ENCODE measurements at places on chromosomes 5 and 9.
A peak's percentile ranks its signal among the peaks of the same experiment; 100 is the strongest.

DNA sequence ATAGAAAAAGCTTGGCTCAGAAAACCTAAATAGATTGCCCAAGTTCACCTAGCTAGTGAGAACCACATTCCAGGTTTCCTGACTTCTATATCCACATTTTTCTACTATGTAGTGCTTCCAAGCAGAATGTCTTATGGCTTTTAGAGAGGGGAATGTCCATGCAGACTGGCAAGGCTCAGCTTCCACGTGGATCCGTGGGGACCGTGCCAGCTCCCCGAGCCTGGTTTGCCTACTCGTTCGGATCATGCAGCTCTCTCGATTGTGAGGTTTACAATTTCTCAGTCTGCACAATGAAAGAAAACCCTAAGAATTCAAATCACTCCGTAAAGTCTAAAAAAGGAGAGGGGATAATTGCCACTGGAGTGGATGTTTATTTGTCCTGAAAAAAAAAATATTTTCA is 256.5 kb upstream of the NR4A3 start:
- no peak for DNase-seq

- no peak for DNase-seq
Observed at GRCh38 chr5:58122157-58122556, 337.7 kb downstream of the PLK2 start.

GRCh38 chr5:172768573-172769341 is 2.2 kb downstream of the DUSP1 start:
- peak; percentile 71 for DNase-seq

- no peak for DNase-seq
Observed at GRCh38 chr5:53073348-53073747, 36.2 kb downstream of the MOCS2 start.

- no peak for DNase-seq
Observed at GRCh38 chr5:177382423-177383029, 1.7 kb upstream of the SLC34A1 start.

- no peak for DNase-seq
Observed at GRCh38 chr5:44935262-44935661, 126.5 kb downstream of the MRPS30 start.

- no peak for DNase-seq
Observed at GRCh38 chr5:93886917-93887361, 145.5 kb upstream of the POU5F2 start.

- no peak for DNase-seq
Observed at GRCh38 chr5:96455789-96456188, 22.7 kb upstream of the PCSK1 start.

DNA sequence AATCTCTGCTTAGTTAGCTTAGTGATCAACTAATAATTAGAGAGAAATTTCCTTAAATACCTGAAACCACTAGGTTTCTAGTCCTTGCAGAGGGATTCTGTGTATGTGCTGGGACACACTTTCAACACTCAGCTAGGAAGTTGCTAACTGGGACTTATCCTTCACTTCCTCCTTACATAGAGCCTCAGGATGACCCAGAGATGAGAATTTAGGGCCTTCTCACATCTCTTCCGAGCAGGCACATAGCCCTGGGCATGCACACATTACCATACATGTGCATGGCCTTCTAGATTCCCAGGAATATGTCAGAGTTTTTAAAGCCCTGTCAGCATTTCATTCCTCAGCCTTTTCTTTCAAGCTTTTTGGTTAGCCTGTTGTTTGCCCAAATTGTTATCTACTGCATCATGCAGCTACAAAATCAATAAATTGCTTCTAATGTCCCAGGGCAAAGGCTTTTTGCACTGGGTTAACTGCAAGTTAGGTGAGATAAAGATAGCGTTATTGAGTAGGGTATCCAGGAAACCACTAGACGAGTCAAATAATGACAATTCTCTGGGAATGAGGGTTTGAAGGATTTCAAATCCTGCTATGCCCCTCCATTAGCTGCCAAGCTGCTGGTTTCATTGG is 22.0 kb upstream of the CDK20 start:
- DNase-seq = no peak

DNA sequence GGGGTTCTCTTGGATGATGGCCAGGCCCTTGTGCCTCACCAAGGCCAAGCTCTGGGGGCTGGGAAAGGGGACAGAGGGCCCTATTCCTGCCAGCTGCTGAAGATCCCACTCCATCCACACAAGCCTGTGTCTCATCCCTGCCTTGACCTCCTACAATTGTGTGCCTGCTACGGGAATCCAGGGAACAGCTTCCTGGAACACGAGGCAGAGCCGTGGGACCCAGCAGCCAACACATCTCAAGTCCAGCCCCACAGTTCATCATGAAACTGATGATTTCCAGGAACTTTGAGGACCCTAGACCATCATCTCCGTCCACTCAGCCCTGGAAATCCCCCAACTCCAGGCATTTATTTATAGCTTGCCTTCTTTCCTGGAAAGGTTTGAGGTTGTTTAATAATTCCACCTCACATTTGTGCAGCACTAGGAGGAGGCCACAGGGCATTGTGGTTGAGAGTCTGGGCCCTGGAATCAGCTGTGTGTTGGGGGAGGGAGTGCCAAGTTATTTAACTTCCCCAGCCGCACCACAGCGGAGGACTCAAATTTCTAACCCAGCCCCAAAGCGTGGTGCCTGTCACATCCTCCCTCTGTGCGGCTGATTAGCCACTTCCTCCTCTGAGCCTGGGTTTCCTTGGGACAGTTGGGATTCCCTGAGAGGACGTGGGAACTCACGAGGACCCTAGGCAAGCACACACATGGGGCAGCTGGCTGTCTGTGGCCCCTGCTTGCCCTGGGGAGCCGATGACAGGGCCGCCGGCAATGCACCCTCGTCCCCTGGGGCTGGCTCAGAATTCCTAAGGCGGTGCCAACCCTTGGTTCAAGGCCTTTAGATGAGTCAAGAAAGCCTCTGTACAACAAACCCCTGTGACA is 58.2 kb upstream of the GGTA1 start:
- no peak for DNase-seq

DNA sequence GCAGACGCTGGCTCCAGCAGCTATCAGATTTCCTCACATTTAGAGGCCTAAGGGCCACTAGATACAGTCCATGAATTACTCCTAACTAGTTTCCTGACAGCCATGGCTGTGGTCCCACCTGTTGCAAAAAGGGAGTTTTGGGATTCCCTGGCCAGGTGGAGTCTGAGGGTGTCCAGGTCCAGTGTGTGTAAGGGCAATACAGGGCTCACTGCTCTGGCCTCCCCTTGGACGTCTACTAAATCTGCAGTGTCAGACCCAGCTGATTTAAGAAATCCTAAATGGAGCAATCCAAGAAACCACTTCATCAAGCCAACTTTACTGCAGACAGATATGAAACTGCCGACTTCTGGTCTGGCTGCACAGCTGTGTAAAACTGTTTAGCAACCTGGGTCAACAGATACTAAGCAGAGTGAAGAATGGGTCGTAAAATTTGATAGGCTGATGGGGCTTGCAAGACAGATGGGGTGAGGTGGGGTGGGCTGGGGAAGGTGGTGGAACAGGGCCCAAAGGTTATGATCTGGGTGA is 116.4 kb downstream of the GADD45G start:
- DNase-seq = no peak

DNA sequence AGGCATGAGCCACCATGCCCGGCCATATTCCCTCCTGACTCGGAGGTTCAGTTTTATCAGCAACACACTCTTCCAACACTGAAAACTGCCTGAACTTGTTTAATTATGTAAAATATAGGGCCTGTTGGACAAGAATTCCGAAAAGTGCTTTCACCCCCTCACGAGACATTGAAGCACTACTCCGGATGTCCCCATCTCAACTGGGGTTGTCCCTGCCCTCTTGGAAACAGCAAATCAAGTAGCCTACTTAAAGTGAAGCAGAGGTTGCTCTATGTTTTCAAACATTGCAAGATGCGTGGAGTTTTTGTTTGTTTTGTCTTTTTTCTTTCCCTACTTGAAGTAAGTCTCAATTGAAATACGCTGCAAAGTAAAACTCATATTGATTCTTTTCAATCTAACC is 7.6 kb downstream of the PTGER4 start:
- DNase-seq = peak; percentile 70

GRCh38 chr5:72439192-72439591 is 68.0 kb downstream of the ZNF366 start:
- DNase-seq = no peak

DNA sequence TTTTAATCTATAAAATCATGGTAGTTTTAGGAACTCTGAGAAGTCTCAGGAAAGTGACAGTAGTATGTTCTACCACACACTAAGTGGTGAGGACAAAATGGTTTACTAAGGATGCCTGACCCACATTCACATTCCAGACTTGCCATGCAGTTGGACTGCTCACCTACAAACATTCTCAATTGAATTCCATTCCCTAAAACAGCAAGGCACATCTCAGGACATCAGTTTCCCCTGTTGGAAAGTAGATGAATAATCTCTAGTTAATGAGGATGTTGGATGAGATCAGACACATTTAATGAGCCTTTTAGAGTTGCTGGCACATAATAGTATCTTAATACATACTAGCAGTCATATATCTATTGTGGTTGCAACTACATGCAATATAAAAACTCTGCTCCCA is 76.6 kb downstream of the ZNF618 start:
- no peak for DNase-seq

DNA sequence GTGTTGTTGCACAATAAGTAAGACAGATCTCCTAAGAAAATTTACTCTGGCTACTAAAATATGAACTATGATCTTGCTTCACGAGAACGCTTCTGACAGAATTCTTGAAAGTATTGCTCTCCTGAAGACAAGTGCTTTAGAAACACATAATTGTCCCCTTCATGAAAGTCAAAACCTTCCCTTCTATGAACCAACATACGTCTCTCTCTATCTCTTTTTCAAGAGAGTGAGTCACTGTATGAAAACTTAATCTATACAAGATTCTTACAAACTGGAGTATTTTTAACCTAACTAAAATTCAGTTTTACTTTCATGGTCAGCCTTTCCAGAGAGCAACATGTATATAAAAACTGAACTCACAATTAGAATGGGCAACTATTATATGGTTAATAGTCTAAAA is 688.0 kb upstream of the CTNND2 start:
- DNase-seq = no peak

DNA sequence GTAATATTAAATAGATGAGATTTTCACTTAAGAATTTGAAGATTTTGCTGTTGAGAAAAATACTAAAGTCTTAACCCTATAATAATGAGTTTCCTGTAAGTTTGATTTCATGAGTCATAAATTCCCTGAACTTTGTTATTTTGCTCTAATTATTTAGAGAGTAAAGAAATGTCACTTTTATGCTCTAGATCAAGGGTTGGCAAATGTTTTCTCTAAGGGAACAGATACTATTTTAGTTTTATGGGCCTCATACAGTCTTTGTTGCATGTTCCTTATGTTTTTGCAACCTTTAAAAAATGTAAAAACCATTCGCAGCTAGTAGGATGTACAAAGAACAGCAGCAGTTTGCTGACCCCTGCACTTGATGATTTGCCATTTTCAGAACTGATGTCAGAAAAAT is 480 bp upstream of the TXNDC8 start:
- DNase-seq = no peak

GRCh38 chr5:73198833-73199592 is 26.0 kb downstream of the TMEM174 start:
- DNase-seq = no peak

DNA sequence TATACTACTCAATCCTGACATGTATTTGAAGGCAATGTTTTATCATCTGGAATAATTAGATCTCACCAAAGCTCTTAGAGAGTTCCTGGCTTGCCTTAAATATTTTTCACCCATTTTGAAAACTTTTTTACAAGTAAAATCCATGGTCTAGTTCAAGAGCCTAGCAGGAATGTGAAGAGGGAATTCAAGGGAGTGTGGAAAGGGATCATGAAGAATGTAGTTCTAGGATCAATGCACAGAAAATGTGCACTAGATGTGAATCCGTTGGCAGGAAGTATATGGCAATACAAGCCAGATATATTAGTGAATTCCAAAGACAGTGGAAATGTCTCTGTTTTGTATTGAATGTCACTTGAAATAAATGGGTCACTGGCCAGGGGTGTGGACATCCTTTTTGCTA is 167.9 kb upstream of the MOCS2 start:
- DNase-seq = no peak

DNA sequence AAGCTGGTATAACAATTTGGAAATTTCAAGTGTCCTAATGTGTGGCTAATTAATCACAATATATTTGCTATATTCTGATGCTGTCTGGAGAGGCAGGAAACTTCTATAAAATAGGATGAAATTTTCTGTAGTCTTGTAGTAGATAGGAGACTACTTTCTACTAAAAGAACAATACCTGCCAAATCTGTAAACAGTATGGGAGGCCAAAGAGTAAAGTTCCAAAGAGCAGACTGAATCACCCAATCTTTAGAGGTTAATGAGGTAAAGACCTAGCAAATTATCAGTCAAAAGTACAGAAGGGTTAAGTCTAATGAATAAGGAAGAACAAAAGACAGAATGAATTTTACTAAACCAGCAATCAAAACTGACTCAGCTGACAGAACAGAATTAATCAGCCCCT is 52.4 kb upstream of the RGS7BP start:
- no peak for DNase-seq

- DNase-seq = no peak
Observed at GRCh38 chr5:143870362-143870761, 58.4 kb downstream of the HMHB1 start.

GRCh38 chr9:127540664-127541041 is 71.4 kb upstream of the STXBP1 start:
- DNase-seq = no peak

- DNase-seq = peak; percentile 75
Observed at GRCh38 chr9:125558453-125559092, 148.4 kb downstream of the MAPKAP1 start.

DNA sequence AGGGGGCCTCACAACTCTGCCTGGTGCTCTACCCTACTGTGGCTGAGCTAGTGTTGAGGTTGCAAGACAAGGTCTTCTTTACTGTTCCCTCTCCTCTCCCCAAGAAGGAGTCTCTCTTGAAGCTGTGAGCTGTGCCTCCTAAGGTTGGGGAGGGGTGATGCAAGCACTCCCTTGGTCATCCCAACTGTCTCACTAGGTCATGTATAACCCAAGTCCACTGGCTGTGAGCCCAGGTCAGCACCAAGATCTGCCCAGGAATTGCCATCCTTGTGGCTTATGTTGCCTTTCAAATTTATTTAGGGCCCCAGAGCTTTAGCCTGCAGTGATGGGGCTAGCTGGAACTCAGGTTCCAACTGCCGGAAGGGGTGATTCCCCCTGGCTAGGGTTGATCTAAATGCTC is 10.3 kb upstream of the YTHDC2 start:
- no peak for DNase-seq

GRCh38 chr5:142839711-142840346 is 69.7 kb downstream of the ARHGAP26 start:
- DNase-seq = no peak
